ENCODE measurements at places on chromosomes 5 and 9. TPM values are rescaled to one million over a fixed set of nuclear protein-coding genes. Genes with fewer than 3 reads are reported as not detected.

The PCDHGB1 gene
- total RNA-seq, result not detected

- DNase-seq, result no peak
Observed at GRCh38 chr9:26801772-26802171, 90.8 kb downstream of the CAAP1 start.

The SOX30 gene
- not detected for total RNA-seq

DNA sequence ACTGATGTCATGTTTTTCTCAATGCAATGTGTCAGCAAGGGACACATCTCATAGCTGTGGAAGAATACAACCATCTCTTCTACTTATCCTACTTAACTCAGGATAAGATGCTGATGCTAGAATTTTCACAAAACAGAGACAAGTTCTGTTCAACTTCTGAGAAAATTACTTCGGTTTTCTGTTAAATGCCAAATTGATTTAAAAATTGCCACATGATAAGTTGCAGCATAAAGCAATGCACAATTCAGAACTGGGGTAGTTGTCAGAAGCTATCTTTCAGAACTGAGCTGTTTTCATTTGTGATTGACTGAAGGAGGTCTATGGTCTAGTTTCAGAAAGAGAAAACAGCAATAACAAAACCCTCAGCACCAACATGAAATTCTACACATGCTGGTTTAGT is 954.8 kb upstream of the C9orf72 start:
- DNase-seq, result no peak

The NOXA1 gene
- 3.3 TPM for total RNA-seq

The KIF12 gene
- total RNA-seq, result not detected

DNA sequence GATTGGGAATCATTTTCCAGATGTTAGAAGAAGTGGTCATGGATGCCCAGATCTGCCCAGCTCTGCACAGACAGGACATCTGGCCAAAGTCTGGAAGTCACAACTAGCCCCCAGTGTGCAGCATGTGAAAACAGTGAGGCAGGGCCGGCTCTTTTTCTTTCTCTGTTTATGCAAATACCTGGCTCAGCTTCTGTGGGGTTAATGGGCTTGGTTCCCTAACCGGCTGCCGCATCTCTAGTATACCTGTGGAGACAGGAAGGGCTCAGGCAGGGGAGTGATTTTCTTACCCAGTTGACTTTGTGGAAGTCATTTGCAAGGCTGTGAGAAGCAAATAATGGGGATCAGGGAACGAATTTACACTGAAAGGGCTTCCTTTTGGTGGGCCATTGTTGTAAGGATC is 254.8 kb upstream of the PANK3 start:
- DNase-seq, result no peak

- no peak for DNase-seq
Observed at GRCh38 chr5:87867281-87867680, 401.4 kb downstream of the TMEM161B start.

DNA sequence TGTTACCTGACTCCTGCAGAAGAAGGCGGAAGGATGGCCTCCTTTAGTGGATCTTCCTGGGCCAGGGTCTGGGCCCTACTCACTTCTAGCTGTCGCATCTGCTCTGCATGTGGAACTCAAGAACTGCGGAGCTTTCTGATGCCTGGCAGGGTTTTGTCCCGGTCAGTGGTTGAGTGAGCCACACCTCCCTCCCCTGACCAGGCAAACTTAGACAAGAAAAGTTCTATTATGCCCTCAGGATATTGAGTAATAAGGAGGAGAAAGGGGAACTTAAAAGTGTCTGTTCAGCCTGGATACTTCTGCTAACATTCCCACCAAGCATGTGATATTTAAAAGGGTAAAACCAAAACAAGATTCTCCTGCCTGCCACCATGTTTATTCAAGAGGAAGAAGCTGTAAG is at the start of gene FYB1:
TSS of gene FYB1 (minus strand) at position 127 of the 400 bp plus-strand sequence. CDS start 16,603 bp downstream, outside the sequence.
- DNase-seq, result no peak

- no peak for DNase-seq
Observed at GRCh38 chr5:147821766-147822165, 9.7 kb downstream of the SPINK1 start.

DNA sequence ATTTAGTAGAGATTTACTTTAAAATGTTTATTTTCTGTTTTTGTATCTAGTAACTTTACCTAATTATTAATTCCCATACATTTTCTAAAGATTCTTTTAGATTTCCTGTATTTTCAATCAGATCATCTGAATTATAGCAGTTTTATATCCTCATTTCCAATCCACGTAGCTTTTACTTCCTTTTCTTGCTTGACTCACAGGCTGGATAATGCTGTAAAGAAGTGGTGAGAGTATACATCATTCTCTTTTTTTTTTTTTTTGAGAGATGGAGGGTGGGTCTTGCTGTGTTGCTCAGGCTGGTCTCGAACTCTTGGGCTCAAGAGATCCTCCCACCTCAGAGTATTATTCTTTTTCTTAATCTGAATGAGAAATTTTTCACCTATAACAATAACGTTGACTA is 11.2 kb upstream of the SETX start:
- no peak for DNase-seq

DNA sequence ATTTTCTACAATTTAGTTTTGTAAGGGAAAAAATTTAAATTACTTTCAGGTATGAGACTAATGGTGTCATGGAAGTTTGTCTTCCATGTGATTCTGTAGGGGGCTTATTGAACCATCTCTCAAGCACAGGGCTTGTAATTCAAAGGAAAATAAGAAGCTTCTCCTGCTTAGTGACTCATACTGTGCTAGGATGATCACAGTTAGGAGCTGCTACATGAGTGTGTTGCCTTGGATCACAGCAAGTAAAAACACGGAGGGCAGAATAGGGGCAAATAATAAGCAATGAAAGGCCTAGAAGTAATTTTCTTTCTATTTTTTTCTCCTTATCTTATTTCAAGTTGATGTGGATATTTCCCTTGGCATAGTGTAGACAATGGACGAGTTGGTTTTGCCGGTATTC is 28.9 kb downstream of the TMEM167A start:
- DNase-seq, result no peak

GRCh38 chr9:92962303-92962649 is 15.0 kb downstream of the FGD3 start:
- DNase-seq, result no peak

GRCh38 chr9:82491604-82492003 is 503.0 kb downstream of the SPATA31D1 start:
- DNase-seq, result no peak

The WNT8A gene
- not detected for total RNA-seq

DNA sequence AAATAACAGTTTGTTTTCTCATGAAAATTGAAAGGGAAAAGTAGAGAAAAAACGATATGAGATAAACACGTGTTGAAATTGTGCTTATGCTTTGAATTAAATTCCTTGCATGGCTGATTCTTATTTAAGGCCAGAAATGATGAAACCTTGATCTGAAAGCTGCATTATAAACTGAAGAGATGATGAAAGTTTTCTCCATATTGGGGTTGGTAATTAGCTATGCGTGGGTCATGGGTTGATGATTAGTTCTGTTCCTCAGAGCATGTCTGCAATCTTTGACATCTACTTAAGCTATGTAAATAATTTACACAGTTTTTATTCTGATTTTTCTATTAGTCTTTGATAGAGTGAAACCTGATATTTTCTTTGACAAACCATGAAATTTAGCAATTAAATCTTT is 264.1 kb downstream of the CD180 start:
- no peak for DNase-seq

- DNase-seq, result no peak
Observed at GRCh38 chr9:104842698-104843097, 78.8 kb downstream of the NIPSNAP3B start.

DNA sequence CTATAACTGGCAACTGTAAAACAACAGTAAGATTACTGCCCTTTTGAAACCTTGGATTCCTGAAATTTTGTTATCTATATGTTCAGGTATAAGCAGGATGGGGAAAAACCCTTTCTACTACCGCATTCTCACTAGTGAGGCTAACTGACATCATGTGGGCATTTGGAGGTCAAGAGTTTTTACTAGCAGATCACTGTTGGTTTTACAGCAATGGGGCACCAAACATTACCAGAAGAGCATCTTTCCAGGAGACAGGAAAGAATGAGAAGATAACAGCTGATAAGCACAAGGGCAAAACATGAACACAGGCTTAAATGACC is 20.9 kb upstream of the TTC33 start:
- no peak for DNase-seq

The INSL6 gene
- not detected for total RNA-seq

The SPOCK1 gene
- total RNA-seq, result not detected

The PHF2 gene
- total RNA-seq, result 24.8 TPM

The CCDC171 gene
- total RNA-seq, result 0.52 TPM

The TIGD6 gene
- 1.4 TPM for total RNA-seq

- no peak for DNase-seq
Observed at GRCh38 chr9:17625644-17626388, 47.0 kb downstream of the SH3GL2 start.

DNA sequence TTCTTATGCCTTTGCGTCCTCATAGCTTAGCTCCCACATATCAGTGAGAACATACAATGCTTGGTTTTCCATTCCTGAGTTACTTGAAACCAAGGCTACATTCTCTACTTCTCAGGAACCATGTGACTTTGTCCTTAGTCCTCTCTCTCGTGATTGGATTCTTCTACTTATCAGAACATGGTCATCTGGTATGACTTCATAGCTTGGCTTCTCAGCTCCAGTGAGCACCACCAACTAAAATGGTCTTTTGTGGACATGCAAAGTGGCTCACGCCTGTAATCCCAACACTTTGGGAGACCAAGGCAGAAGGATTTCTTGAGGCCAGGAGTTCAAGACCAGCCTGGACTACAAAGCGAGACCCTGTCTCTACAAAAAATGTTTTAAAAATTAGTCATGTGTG is 81.2 kb upstream of the NIPBL start:
- DNase-seq, result no peak

- DNase-seq, result no peak
Observed at GRCh38 chr5:22593592-22593991, 259.6 kb downstream of the CDH12 start.

GRCh38 chr5:150710165-150710564 is 9.3 kb upstream of the RBM22 start:
- no peak for DNase-seq

The RMND5B gene
- total RNA-seq, result 14.7 TPM

DNA sequence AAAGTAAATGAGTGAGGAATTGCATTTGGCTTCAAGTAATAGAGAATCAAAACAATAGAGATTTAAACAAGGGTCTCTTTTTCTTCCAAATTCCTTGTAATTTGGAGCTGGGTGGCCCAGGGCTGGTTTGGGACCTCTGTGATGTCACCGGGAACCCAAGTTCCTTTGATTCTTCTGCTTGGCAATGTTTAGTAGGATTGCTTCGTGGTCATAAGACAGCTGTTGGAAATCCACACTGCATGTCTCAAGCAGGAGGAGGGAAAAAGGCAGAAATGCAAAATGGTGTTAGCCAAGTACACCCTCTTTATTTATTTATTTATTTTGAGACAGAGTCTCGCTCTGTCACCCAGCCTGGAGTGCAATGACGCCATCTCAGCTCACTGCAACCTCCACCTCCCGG is 72.6 kb upstream of the IL12B start:
- DNase-seq, result no peak

GRCh38 chr5:128434993-128435392 is 103.1 kb downstream of the FBN2 start:
- no peak for DNase-seq

DNA sequence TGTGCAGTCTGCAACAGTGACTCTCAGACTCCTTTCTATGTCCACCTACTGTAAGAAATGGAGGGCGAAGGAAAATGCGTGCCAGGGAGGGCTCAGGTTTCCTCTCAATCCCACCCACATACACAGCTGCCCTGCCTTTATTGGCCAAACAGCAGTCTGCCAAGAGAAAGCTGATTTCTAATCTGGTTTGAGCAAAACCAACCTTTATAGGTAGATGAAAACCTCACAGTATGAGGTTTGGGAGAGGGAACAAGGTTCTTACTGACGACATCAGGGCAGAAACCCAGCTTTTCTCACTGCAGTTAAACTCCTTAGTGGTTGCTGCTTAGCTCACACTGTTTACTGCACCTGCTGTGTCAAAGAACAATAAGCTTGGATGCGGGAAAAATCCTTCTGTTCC is 152.3 kb upstream of the KLF9 start:
- DNase-seq, result no peak

DNA sequence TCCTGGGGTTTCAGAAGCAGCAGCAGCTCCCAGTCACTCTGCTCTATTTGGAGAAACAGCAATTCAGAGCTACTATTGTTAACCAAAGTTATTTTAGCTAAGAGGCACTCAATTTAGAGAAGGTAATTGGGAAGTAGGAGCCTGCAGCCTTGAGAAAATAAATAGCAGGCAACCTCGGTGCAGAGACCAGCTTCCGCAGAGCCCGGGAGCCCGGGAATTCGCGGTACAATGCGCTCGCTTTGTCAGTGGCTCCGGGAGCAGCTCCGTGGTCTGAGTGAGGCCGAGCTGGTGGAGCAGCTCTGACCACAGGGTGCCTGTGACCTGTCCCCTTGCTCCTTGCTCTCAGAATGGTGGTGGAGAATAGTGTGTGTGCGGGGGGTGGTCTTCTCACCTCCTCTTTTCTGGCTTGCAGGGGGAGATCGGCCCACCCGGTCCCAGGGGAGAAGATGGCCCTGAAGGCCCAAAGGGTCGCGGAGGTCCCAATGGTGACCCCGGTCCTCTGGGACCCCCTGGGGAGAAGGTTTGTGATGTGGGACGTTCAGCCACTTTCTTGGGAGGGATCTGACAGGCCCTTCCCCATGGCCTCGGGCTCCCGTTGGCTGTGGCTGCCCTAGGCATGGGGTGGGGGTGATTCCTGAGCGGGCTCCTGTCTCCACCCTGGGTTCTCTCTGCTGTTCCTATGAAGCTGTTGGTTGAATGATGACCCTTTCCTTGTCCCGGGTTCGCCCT is 95.9 kb upstream of the FCN2 start:
- no peak for DNase-seq

- no peak for DNase-seq
Observed at GRCh38 chr5:108054349-108054748, 327.5 kb downstream of the FBXL17 start.

- DNase-seq, result no peak
Observed at GRCh38 chr5:116738239-116738614, 163.6 kb upstream of the SEMA6A start.

DNA sequence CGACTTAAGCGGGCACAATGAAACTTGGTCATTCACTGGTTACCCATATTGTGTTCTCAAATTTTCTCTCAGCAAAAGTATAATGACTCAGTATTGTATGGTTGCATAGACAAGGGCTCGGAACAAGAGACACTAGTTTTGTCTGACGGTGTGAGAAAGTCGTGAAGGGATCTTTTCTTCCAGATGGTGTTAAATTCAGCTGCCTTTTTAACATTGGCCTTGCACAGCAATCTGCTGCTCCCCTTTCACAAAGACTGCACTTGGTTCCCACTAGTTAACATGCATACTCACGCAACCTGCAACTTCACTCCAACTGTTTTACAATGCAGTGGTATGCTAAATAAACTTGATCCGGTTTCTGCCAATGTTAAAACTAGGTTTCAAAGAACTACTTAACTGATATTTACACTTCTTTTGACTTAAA is 219.2 kb downstream of the MEF2C start:
- DNase-seq, result no peak

DNA sequence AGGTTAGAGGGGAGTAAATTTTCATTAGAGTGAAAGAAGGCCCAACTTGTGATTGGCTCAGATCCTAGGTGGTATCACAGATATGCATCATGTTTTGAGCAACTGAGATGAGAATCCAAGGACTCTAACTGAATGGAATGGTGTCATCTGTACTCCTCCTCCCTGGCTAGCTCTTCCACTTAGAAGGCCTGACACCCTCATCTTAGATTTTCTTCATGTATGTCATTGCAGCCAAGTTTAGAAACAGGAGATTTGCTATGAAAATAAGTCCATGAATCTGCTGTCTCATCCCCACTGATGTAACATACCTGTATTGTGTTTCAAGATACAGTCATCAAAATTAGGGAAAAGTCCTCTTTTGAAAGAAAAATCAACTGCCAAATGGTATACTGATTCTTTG is 54.4 kb downstream of the ITGA1 start:
- DNase-seq, result no peak

- DNase-seq, result no peak
Observed at GRCh38 chr9:74333384-74334032, 163.6 kb upstream of the RORB start.
